ENCODE measurements at places on chromosomes 4 and X.
A peak's percentile ranks its signal among the peaks of the same experiment; 100 is the strongest.

GRCh38 chr4:25663781-25664180 lies 8.1 kb downstream of the SLC34A2 start:
- DNase-seq: no peak
- H3K36me3 ChIP-seq: no peaks in the 10 kb centered on the region
- peaks cover 30% of the 10 kb centered on the region for H3K27me3 ChIP-seq
- no peak overlapping the region for H3K27ac ChIP-seq
- H3K4me3 ChIP-seq: no peak overlapping the region
- no peaks in the 10 kb centered on the region for H3K4me1 ChIP-seq

GRCh38 chr4:185886832-185887524 lies 75.0 kb upstream of the SORBS2 start:
- no peaks in the 10 kb centered on the region for H3K36me3 ChIP-seq
- H3K4me3 ChIP-seq: no peak overlapping the region
- H3K4me1 ChIP-seq: no peaks in the 10 kb centered on the region

GRCh38 chr4:176308441-176308840 lies 11.3 kb upstream of the SPCS3 start:
- no peaks in the 10 kb centered on the region for H3K27me3 ChIP-seq
- no peak for DNase-seq
- no peaks in the 10 kb centered on the region for H3K36me3 ChIP-seq
- no peak overlapping the region for H3K4me3 ChIP-seq
- no peak overlapping the region for H3K27ac ChIP-seq

DNA sequence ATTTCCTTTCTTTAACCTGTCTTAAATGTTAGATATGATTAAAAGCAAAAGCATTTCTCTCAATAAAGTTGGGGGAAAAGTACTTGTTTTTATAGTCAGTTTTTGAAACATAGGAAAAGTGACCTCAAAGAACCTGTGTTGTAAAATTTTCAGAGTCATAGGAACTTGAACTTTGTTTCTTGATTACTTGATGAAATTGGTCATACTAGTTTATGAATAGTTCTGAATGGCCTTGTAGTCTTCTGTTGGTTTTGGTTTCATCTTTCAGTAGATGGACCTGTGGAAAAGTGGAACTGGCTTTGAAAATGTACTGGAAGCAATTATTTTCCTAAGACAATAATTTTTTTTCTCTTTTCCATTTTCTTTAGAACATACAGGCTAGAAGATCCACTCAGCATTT lies 222.2 kb upstream of the NUDT6 start:
- H3K36me3 ChIP-seq: no peaks in the 10 kb centered on the region
- H3K4me1 ChIP-seq: no peaks in the 10 kb centered on the region
- no peak overlapping the region for H3K27ac ChIP-seq
- DNase-seq: no peak
- H3K4me3 ChIP-seq: no peak overlapping the region

DNA sequence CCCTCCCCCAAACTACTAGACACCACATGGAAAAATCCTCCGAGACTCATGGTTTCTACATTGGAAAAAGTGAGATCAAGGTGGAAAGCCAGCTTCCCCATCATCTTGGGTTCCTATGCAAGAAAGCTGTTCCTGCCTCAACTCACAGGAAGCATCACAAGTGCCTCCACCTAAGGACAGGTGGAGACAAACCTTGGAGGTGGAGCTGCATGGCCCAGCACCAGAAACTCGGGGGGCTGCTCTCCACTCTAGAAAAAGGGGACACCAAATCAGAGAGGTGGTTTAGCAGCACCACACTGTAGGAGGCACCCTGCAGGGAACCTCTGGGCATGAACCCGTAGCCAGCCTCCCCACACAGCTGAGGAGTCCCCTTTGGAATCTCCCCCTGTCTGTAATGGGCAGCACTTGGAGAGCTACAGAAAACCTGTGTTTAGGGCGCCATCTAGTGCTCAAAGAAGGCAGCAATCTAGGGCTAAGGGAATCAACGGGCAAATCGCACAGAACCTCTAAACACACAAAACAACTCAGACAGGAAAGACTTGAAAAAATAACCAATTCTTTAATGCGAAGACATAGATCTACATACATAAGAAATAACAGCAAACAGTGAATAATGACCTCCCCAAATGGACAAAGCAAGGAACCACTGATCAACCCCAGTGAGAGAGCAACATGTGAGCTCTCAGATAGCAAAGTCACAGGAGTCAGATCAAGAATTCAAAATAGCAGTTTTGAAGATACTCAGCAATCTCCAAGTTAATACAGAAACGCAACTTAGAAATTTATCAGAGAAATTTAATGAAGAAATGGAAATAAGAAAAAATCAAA lies 37.0 kb upstream of the ZBTB33 start:
- H3K27ac ChIP-seq: no peak overlapping the region
- no peaks in the 10 kb centered on the region for H3K36me3 ChIP-seq
- H3K27me3 ChIP-seq: no peaks in the 10 kb centered on the region
- DNase-seq: peak; percentile 57

DNA sequence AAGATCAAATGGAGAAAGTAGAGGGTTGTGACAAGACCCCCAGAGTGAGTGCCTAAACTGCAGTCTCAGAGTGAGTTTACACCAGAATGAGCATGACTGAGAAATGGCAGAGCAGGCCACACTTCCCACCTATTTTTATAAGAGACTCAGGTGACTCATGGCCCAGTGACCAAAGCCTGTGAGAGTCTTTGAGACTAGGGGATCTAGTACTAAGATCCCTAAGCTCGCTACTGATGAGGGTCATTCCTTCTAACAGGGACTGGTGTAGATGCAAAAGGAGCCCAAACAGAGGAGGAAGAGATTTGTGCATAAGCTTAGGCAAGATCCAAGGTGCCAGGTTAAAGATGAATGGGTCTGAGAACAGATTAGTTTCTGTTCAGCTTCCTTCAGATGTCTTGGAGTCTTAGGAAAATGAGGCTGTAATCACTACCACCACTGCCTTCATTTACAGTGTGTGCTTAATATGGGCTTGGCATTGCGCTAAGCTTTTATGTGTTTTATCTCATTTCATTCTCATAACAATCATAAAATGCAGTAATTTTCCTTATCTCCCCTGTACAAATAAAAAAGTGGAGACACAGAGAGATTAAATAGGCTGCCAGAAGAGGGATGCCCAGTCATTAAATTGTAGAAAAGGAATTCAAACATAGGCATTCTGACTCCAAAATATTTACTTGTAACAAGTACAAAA lies 62.8 kb downstream of the RWDD4 start:
- no peak overlapping the region for H3K4me3 ChIP-seq
- no peaks in the 10 kb centered on the region for H3K4me1 ChIP-seq
- peak; percentile 4 for DNase-seq
- H3K27ac ChIP-seq: no peak overlapping the region

DNA sequence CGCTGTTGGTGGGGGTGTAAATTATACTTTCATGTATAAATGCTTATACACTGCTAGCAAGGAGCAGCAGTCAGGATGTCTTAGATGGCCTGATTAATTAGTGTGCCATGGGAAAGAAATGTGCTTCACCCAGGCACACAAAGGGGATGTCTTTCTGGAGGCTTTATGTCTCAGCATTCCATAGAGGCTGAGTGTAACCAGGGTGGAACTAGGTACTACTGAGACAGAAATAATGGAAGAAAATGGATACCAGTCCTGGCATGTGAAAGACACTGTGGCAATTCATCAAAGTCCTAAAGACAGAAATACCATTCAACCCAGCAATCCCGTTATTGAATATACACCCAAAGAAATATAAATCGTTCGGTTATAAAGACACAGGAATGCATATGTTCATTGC lies 52.5 kb downstream of the PF4 start:
- no peak for DNase-seq
- H3K4me3 ChIP-seq: no peak overlapping the region
- H3K27ac ChIP-seq: no peak overlapping the region

- DNase-seq: no peak
- no peak overlapping the region for H3K4me3 ChIP-seq
- no peaks in the 10 kb centered on the region for H3K36me3 ChIP-seq
Measured at GRCh38 chr4:96407225-96407624, 567.3 kb downstream of the PDHA2 start.

DNA sequence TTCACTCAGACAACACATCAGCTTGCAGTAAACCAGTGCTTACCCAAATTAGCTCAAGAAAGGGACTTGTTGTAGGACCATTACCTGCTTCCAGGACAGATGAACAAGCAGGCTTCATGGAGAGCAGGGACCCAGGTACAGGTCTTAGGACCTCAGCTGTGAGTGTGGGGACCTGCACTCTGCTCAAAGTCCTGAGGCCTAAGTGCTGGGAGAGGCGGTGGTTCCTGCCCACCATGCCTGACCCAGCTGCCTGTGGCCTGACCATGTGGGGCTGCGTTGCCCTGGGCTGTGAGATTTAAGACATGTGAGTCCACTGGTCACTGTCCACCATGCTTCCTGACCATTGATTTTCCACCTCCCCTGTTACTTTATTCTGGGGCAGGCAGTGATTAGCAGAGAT lies 140.2 kb downstream of the DCLK2 start:
- no peak overlapping the region for H3K27ac ChIP-seq
- no peak overlapping the region for H3K4me3 ChIP-seq
- H3K4me1 ChIP-seq: peaks cover 21% of the 10 kb centered on the region
- no peaks in the 10 kb centered on the region for H3K27me3 ChIP-seq
- DNase-seq: no peak
- no peaks in the 10 kb centered on the region for H3K36me3 ChIP-seq

DNA sequence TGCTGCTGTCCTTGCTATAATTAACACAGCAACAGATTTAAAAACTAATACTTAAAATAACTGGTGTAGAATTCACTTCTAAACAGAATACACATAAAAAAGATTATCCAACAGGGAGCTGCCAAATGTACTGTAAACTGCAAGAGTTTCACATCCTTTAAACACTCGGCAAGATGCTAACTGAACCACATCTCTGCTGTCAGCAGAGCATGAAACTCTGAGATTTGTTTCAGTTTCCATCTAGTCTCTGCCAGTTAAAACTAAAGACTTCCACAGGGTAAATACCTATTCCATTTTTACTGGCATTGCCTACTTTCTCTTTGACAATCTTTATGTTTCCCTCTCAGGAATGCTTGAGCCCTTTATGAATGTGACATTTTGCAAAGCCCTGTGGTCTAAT lies 127.7 kb downstream of the SLC7A11 start:
- peak; percentile 3 for DNase-seq
- no peak overlapping the region for H3K4me3 ChIP-seq

DNA sequence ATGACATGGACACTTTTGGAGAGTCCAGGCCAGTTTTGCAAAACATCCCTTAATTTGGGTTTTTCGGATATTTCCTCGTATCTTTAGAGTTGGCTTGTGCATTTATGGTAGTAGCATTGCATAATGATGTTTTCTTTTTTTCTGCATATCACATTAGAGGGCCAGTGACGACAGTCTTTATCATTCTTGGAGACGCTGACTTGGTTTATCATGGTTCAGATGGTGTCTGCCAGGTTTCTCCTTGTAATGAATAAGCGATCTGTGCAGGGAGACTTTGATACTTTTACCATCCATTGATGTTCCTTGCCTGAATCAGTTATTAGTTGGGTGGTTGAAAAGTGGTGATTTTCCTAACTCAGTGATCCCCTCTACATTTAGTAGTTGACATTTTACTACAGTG lies 46.6 kb downstream of the KIAA0232 start:
- H3K27me3 ChIP-seq: no peaks in the 10 kb centered on the region
- H3K4me3 ChIP-seq: no peak overlapping the region
- peaks cover 8% of the 10 kb centered on the region for H3K4me1 ChIP-seq
- H3K36me3 ChIP-seq: peaks cover 16% of the 10 kb centered on the region

- H3K27me3 ChIP-seq: 0 out of 2 replicates have a peak, but pooled peaks cover 7% of the 10 kb centered on the region
- peaks cover 9% of the 10 kb centered on the region for H3K4me1 ChIP-seq
- no peak overlapping the region for H3K4me3 ChIP-seq
- no peak overlapping the region for H3K27ac ChIP-seq
- H3K36me3 ChIP-seq: no peaks in the 10 kb centered on the region
- no peak for DNase-seq
Measured at GRCh38 chr4:87406462-87406861, 15.5 kb upstream of the HSD17B11 start.

- DNase-seq: no peak
- no peaks in the 10 kb centered on the region for H3K36me3 ChIP-seq
- H3K4me3 ChIP-seq: no peak overlapping the region
- no peaks in the 10 kb centered on the region for H3K27me3 ChIP-seq
- no peak overlapping the region for H3K27ac ChIP-seq
Measured at GRCh38 chr4:12145106-12145505, 716.4 kb upstream of the HS3ST1 start.

DNA sequence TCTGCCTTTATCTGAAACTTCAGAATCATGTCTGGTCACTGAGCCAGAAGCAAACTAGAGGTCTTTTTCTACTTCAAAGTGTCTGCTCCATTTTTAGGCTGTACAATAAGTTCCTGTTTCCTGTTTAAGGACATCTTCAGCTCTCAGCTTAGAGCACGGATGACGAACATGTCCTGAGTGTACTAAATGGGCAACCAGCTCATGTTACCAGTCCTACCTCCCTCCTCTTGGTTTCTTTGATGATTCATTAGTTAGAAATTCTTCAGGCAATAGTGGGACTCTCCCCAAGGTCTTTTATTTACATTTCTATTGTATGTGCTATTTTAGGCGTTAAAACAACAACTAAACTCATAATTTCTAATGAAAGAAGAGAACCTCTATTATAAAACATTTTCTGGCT lies 58.0 kb downstream of the ENPEP start:
- DNase-seq: peak; percentile 96
- H3K4me1 ChIP-seq: peaks cover 7% of the 10 kb centered on the region
- H3K36me3 ChIP-seq: no peaks in the 10 kb centered on the region
- peak overlapping the region; percentile 40 for H3K27ac ChIP-seq
- no peak overlapping the region for H3K4me3 ChIP-seq

DNA sequence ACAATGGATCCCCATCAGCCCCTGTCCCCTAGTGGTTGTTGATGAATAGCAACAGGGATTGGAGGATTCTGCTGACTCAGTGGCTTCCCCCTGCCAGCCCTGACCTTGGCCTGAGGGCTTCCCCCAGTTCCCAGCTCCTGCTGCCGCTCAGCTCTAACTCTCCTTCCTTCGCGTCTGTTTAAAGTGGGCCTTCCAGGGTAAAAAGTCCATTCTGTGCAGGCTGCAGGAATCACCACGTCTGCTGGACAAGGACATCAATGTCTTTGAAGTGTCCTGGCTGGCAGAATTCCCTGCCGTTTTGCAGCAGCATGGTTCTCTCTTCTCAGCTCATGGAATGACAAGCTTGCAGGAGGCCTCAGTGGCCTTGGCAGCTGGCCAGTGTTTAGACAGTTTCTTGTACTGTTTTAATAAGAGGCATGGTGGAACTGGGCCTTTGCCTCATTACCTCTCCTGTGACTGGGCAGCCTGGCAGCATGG lies 152.5 kb upstream of the STX18 start:
- peaks cover 3% of the 10 kb centered on the region for H3K27me3 ChIP-seq
- H3K27ac ChIP-seq: no peak overlapping the region
- H3K4me1 ChIP-seq: no peaks in the 10 kb centered on the region
- H3K36me3 ChIP-seq: no peaks in the 10 kb centered on the region

DNA sequence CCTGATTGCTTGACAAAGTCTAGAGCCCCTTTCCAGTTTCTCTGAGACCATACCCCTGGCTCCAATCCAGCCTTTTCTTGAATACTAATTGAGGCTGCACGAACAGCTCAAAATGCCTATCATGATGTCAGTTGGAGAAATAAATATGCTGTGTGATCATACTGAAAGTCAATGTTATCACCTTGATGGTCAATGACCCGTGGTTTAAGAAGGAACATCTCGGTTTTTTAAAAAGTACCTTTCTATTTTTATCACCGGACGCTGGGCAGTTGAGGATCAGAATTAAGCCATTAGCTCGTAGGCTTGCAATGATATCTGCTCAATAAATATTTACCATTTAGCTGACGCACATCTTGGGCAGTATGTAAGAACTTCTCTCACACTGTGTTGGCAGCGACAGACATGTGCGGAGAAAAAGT lies 852 bp upstream of the WDR44 start:
- peak overlapping the region; percentile 94 for H3K27ac ChIP-seq
- DNase-seq: peak; percentile 47

GRCh38 chrX:153643431-153644351 lies 3.3 kb upstream of the DUSP9 start:
- H3K4me1 ChIP-seq: no peaks in the 10 kb centered on the region
- H3K27me3 ChIP-seq: peaks cover 20% of the 10 kb centered on the region
- H3K4me3 ChIP-seq: peak overlapping the region; percentile 53
- DNase-seq: peak; percentile 41
